GM18507 (cell line): ENCODE measurements at places on chromosomes 2 and 18.

DNA sequence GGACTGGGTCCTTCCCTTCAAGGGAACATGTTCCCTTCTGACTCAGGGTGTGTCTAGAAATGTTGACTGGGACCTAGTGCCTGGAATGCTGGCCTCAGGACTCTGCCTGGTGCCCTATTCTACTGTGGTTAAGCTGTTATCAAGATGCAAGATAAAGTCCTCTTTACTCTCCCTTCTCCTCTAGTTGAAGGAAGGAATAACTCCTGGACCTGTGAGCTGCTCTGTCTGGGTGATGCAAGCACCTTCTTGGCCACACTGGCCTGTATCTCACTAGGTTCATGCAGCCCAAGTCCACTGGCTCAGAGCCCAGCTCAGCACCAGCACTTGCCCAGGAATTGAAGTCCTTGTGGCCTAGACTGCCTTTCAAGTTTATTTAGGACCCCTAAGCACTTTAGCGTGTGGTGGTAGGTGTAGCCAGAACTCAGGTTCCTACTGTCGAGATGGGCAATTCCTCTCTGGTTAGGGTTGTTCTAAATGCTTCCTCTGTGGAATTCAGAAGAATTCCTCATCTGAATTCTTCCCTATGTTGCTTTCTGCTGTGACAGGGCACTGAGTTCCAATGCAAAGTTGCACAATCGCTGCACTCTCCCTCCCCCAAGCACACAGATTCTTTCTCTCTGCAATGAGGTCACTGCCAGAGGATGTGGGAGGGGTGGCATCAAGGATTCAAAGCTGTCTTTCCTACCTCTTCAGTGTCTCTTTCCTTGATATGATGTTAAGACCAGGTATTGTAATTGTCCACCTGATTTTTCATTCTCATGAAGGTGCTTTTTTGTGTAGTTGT, 54.7 kb downstream of the VWC2L start:
- no peak for DNase-seq

GRCh38 chr2:44930274-44931197, 11.0 kb upstream of the SIX3 start:
- DNase-seq = no peak

GRCh38 chr18:43751835-43752234, 474.5 kb upstream of the SYT4 start:
- DNase-seq = no peak

GRCh38 chr2:224611938-224612337, 26.8 kb upstream of the CUL3 start:
- no peak for DNase-seq

DNA sequence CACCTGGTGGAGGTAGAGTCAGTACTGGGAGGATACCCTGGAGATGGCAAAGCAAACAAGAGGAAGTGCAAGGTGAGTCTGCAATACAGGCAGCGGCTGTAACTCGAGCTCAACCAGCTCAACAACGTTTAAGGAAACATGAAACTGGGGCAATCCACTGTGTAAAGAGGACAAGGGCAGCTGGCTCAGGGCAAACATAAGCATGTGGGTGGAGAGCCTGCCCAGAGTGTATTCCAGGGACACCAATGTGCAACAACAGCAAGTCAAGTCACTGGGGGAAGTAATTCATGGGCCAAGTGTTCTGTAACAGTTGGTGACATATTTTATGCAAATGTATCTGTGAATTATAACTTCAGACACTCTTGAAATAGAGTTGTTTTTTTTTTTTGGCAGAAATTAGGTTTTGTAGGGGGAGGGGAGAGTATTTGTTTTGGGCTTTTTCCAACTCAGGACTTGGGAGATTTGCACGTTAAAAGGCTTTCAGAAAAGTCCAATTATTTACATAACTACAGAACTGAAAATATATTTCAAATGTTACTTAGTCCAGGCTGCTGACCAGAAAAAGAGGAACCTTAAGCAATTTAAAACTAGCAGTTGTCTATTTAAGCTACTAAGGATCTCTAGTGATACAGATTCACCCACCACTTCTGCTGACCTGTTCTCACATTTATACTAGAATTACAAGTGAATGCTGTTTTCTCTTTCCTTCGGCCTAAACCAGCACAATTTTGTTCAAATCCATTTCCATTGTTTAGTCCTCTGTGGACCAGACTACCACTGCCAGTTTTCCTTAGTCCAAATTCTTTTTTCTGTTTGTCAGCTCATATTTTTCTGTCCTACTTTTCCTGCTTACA, 18.6 kb downstream of the NRXN1 start:
- DNase-seq = no peak

GRCh38 chr2:32918774-32919173, 28.0 kb upstream of the LTBP1 start:
- DNase-seq = no peak
